ENCODE measurements at places on chromosomes 5 and 9. TPM values are rescaled to one million over a fixed set of nuclear protein-coding genes. Genes with fewer than 3 reads are reported as not detected.

GRCh38 chr9:106535439-106535838, 327.5 kb upstream of the ZNF462 start:
- no peak for DNase-seq

- no peak for DNase-seq
Measured at GRCh38 chr5:16863469-16863946, 72.6 kb downstream of the MYO10 start.

DNA sequence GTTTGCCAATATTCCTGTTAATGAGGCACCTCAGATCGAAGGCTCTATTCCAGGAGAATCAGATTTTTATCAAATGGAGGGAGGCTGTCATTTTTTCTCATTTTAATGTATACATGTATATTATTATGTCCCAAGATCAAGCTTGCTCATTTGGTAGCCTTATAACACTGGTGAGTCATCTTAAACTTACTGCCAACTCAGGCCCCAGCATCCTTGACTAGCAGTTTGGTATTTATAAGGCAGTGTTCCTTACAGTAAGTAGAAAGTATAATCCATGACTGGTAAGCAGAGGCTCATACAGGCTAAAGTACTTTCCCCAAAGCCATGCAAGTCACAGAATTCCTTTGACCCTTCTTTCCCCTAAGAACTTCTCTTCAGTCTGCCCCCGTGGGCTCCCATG, 90.7 kb upstream of the NR3C1 start:
- no peak for DNase-seq

GRCh38 chr9:135070964-135071735, 16.3 kb upstream of the OLFM1 start:
- DNase-seq: no peak

GRCh38 chr5:154087260-154087659, 48.5 kb downstream of the MFAP3 start:
- DNase-seq: no peak

The GNA14 gene
- total RNA-seq: 5.7 TPM

GRCh38 chr9:110638381-110638954, 30.1 kb upstream of the MUSK start:
- no peak for DNase-seq

The GABRA6 gene
- total RNA-seq: not detected

GRCh38 chr9:73682789-73683188, 531.1 kb downstream of the ANXA1 start:
- DNase-seq: no peak

The QRFP gene
- not detected for total RNA-seq

GRCh38 chr5:83192947-83193346, 115.6 kb downstream of the XRCC4 start:
- no peak for DNase-seq

GRCh38 chr9:35952526-35953191, 5.3 kb downstream of the OR2S2 start:
- DNase-seq: no peak

The PCDHGC5 gene
- total RNA-seq: 3.6 TPM

DNA sequence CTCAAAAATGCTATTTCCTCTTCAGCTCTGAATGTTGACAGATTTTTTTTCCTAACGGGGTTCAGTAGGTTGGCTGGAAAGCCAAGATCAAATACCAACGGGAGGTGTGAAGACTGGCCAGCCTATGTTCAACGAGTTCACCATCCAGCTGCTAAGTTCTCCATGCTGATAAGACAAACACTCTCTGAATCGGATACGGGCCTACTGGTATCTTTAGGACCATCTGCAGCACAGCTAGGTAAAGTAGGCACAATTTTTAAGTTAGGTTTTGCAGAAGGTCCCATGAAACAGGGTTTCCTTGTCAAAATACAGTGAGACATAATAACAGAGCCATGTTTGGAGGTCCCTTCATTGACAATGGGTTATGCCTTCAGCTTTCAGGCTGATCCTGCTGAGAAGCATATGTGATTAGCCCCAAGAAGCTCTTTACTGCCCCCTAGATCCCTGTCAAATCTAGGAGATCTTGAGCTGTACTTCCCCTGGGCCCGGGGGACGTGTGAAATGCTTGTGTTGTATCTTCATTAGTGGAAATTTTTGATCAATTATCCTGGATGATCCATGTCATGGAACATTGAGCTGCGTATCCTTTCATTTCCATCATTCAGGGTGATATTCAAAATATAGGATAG, 60.6 kb downstream of the PGM5 start:
- no peak for DNase-seq
